ENCODE measurements at places on chromosomes 13 and 19.
A peak's percentile ranks its signal among the peaks of the same experiment; 100 is the strongest.

GRCh38 chr13:38993381-38993780, 2.8 kb upstream of the STOML3 start:
- no peaks in the 10 kb centered on the region for H3K4me1 ChIP-seq
- no peak for DNase-seq
- H3K36me3 ChIP-seq = no peaks in the 10 kb centered on the region
- no peak overlapping the region for H3K27ac ChIP-seq
- no peak overlapping the region for H3K4me3 ChIP-seq

- H3K4me1 ChIP-seq = peaks cover 11% of the 10 kb centered on the region
- no peak for DNase-seq
- no peak overlapping the region for H3K4me3 ChIP-seq
- H3K27me3 ChIP-seq = no peaks in the 10 kb centered on the region
Observed at GRCh38 chr13:40668335-40668734, 1.9 kb upstream of the FOXO1 start.

- no peak for DNase-seq
- peaks cover 32% of the 10 kb centered on the region for H3K4me1 ChIP-seq
- H3K27ac ChIP-seq = peak overlapping the region; percentile 96
Observed at GRCh38 chr13:80336370-80336769, 4.6 kb downstream of the SPRY2 start.

DNA sequence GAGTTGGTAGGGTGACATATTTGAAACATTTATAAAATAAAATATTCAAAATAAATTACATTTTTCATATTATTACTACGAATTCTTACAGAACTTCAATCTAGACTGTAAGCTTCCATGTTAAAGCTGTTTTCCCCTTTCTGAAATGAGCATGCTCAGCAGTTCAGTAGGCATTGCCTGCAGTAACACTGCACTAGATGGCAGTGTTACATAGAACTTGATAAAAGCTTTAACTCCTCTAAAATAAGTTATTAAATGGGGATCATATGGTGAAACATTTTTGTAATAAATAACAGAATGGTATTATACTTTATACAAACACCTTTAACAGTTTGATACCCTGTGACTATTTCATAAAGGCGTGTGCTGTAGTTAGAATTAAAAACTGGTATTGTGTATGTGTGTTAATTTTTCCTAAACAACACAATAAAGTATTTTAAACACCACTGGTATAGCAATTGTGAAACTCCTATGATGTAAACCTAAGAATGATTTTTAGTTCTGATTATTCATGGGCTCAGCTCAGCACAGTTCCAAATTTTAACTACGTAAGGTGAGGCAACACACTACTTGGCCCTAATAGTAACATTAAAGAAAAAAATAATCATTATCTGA, 11.6 kb upstream of the GPR18 start:
- H3K27me3 ChIP-seq = no peaks in the 10 kb centered on the region
- H3K4me1 ChIP-seq = no peaks in the 10 kb centered on the region
- no peak overlapping the region for H3K4me3 ChIP-seq
- H3K27ac ChIP-seq = no peak overlapping the region

GRCh38 chr13:48539550-48539949, 6.7 kb upstream of the RCBTB2 start:
- H3K27me3 ChIP-seq = no peaks in the 10 kb centered on the region
- H3K4me3 ChIP-seq = no peak overlapping the region
- H3K4me1 ChIP-seq = peaks cover 9% of the 10 kb centered on the region
- H3K27ac ChIP-seq = no peak overlapping the region
- DNase-seq = peak; percentile 58

DNA sequence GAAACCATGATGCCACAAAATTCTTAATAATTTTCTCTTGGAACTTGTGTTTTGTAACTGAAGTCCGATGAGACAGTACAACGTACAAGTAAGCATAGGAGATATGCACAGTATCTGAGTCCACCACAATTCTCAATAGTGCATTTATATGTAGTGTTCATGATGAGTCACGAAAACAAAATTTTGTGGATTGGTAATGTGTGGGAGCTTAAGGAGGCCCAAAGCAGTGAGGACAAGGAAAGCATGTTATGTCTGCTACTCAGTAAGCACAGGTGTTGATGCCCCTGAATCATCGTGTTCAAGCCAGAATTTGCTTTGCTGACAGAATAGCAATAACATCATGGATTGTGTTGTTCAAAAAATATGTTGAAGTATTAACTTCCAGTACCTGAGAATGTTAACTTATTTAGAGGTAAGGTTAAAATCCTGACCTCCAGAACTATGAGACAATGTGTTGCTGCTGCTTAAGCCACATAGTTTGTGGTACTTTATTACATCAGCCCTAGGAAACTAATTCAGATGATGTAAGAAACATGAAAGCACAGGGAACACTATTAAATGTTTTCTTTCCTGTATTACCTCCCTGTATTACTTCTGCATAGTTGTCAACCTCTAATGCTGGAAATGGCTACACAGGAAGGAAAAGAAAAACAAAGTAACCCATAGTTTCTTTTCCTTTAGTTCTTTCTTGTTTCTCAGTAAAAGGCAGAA, 201.3 kb downstream of the SLITRK6 start:
- no peak for DNase-seq
- H3K27me3 ChIP-seq = no peaks in the 10 kb centered on the region
- H3K36me3 ChIP-seq = no peaks in the 10 kb centered on the region
- H3K4me3 ChIP-seq = no peak overlapping the region
- no peak overlapping the region for H3K27ac ChIP-seq

DNA sequence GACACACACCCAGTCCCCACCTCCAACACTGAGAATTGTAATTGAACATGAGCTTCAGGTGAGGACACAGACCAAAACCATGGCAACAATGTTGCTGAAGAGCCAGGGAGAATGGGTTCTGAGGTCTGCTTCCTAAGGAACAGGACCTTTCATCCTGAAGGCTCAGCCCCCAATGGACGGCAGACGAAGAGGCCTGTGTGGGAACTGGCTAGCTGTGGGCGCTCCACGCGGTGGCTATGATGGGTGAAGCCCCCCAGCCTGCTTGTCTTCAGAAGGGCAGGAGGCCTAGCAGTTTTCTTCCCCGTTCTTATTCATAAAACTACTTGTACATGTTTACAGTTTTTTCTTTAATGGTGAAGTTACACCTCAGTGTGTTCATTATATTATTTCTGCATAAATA, 136.1 kb upstream of the SPACA7 start:
- no peak overlapping the region for H3K27ac ChIP-seq
- H3K4me1 ChIP-seq = no peaks in the 10 kb centered on the region
- no peak overlapping the region for H3K4me3 ChIP-seq
- no peaks in the 10 kb centered on the region for H3K36me3 ChIP-seq
- no peaks in the 10 kb centered on the region for H3K27me3 ChIP-seq

DNA sequence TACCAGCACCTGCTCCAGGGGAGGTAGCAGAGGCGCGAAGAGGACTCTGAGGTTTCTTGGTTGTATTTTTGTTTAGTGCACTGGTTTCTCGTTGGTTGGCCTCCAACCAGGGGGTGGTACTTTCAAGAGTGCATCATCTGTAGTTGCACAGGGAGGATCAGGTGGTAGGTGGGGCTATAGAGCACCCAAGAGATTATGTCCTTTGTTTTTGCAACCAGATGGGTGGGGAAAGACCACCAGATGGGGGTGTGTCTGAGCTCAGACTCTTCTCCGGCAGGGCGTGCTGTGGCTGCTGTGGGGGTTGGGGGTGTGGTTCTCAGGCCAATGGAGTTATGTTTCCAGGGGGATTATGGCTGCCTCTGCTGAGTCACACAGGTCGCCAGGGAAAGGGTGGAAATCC, 254.4 kb upstream of the KLF12 start:
- no peak overlapping the region for H3K27ac ChIP-seq
- H3K27me3 ChIP-seq = no peaks in the 10 kb centered on the region
- DNase-seq = no peak
- no peaks in the 10 kb centered on the region for H3K4me1 ChIP-seq
- H3K36me3 ChIP-seq = no peaks in the 10 kb centered on the region

DNA sequence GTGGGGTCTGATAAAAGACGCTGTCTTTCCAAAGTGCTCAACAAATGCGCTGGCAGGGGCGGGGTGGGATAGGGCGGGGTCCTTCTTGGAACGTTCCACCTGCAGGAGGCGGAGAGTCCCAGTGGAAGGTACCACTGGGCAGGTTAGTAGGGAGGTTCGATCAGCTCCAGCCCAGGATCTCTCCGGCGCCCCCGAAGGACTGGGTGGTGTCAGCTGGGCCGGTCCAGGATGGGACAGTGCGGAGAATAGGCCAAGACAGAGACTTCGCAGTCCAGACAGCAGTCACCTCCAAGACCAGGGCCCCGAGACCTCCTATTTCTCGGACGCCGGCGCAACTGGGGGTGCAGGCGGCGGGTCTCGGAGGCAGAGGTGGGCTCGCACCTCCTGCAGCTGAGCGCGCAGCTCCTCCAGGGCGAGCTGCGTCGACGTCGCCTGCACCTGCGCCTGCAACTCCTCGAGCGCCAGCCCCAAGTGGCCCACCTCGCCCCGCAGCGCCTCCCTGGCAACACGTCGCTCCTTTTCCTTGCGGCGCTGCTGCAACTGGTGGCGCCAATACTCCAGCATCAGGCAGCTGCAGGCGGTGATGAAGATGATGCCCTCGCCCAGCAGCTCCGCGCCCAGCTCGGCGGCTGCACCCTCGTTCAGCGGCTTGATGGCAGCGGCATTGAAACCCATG, 21.6 kb downstream of the VASP start:
- DNase-seq = peak; percentile 85
- H3K27ac ChIP-seq = no peak overlapping the region
- peaks cover 13% of the 10 kb centered on the region for H3K4me1 ChIP-seq
- H3K36me3 ChIP-seq = peaks cover 37% of the 10 kb centered on the region
- peak overlapping the region; percentile 44 for H3K4me3 ChIP-seq
